ENCODE measurements at places on chromosomes 1 and 21.

GRCh38 chr1:155307247-155307740 lies 1.4 kb upstream of the FDPS start:
- DNase-seq, result peak; percentile 53

GRCh38 chr1:108179018-108179417 lies 21.1 kb downstream of the SLC25A24 start:
- no peak for DNase-seq

DNA sequence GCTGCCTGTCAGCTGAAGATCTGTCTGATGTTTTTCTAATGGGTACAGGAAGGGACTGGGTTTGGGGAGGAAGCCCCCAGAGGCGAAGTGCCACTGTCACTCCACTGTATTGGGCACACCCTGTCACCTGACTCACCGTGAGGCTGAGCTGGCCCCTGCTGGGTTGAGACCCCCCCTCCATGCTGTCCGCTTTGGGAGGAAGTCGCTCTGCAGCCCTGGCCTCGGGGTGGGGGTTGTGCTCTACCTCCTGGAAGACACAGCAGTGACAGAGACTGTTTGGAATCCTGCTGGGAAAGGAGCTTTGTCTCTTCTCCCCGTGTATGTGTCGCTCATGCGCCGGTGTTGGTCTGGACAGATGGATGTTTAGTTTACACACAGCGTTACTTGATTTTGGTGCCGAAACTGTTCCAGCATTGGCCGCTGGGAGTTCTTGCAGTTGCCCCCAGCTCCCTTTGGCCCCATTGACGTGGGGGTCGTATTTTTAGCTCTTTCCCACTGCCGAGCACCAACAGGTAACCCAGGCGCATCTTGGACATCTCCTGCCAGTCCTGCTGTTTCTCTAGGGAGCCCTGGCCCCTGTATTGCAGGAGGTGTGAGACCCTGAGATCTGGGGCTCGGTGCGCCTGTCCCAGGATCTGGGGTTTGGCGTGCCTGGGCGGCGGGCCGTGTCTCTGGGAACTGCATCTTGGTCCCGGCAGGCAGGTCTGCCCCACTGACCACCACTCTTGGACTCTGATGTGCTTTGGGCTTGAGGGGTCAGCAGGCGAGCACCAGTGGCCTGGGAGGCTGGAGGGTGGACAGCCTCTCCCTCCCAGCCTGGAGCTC lies 30.3 kb downstream of the SLX9 start:
- DNase-seq, result peak; percentile 29

- no peak for DNase-seq
Observed at GRCh38 chr21:15022608-15023261, 42.1 kb downstream of the NRIP1 start.

- DNase-seq, result no peak
Observed at GRCh38 chr1:16300436-16300835, 51.8 kb downstream of the FBXO42 start.

GRCh38 chr1:99758073-99758511 lies 8.3 kb downstream of the FRRS1 start:
- DNase-seq, result peak; percentile 30

DNA sequence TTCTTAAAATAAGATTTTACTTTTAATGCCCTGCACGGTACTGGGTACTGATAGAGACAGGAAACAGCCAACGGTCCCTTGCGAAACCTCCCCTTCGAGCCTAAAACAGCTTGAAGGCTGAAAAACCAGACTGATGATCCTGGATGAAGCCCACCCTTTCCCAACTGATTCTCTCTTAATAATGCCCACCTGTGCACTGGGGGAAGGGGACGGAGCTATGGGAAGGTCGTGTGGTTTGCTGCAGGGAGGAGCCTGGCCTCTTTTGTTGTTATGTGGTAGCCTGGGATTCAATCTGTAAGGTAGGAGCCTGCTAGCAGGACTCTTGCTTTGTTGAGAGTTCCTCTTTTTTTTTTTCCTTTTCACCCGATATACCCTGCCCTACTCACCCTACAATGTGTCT lies 25.6 kb downstream of the SAMSN1 start:
- no peak for DNase-seq

- peak; percentile 93 for DNase-seq
Observed at GRCh38 chr1:25182629-25183028, 49.7 kb downstream of the SYF2 start.

- DNase-seq, result no peak
Observed at GRCh38 chr21:37204580-37204979, 62.6 kb downstream of the VPS26C start.

GRCh38 chr1:160360227-160360695 lies 6.6 kb upstream of the NHLH1 start:
- DNase-seq, result no peak

- DNase-seq, result peak; percentile 77
Observed at GRCh38 chr1:236502972-236503639, 20.7 kb upstream of the LGALS8 start.

GRCh38 chr1:206445116-206445515 lies 25.2 kb upstream of the IKBKE start:
- DNase-seq, result no peak

DNA sequence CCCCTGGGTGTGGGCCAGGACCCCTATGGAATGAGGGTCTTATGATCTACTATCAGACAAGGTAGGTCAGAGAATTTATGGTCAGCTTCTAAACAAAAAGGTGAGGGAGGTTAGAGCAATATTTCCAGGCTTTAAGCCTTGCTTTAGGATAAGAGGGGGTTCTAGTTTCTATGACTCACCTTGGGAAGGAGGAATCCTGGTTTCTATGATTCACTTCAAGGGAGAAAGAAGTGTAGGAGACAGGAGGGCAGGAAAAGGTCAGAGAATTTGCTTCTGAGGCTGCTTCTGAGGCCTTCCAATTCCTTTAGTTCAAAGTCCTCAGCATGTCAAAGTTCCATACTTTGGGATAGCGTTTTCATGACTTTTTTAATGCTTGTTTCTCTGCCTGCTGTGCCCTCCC lies 35.2 kb downstream of the RGL1 start:
- peak; percentile 89 for DNase-seq

DNA sequence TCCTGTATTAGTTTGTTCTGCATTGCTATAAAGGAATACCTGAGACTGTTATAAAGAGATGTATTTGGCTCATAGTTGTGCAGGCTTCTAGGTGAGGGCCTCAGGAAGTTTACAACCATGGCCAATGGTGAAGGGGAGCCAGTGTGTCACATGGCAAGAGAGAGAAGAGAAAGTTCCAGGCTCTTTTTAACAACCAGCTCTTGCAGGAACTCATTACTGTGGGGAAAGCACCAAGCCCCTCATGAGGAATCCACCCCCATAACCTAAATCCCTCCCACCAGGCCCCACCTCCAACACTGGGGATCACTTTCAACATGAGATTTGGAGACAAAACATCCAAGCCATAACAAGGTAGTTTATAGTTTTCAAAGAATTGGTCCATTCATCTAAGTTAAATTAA lies 5.0 kb upstream of the MEAF6 start:
- DNase-seq, result no peak

GRCh38 chr1:31605908-31606427 lies 11.5 kb upstream of the HCRTR1 start:
- DNase-seq, result peak; percentile 49

- DNase-seq, result no peak
Observed at GRCh38 chr1:8461351-8462110, 143.6 kb downstream of the SLC45A1 start.

- peak; percentile 59 for DNase-seq
Observed at GRCh38 chr1:111605576-111605975, 14.0 kb upstream of the RAP1A start.

- peak; percentile 86 for DNase-seq
Observed at GRCh38 chr1:184056921-184057555, 5.5 kb downstream of the TSEN15 start.

- DNase-seq, result no peak
Observed at GRCh38 chr1:91515994-91516393, 15.3 kb downstream of the CDC7 start.

- DNase-seq, result no peak
Observed at GRCh38 chr1:57741521-57741920, 317.7 kb upstream of the DAB1 start.

DNA sequence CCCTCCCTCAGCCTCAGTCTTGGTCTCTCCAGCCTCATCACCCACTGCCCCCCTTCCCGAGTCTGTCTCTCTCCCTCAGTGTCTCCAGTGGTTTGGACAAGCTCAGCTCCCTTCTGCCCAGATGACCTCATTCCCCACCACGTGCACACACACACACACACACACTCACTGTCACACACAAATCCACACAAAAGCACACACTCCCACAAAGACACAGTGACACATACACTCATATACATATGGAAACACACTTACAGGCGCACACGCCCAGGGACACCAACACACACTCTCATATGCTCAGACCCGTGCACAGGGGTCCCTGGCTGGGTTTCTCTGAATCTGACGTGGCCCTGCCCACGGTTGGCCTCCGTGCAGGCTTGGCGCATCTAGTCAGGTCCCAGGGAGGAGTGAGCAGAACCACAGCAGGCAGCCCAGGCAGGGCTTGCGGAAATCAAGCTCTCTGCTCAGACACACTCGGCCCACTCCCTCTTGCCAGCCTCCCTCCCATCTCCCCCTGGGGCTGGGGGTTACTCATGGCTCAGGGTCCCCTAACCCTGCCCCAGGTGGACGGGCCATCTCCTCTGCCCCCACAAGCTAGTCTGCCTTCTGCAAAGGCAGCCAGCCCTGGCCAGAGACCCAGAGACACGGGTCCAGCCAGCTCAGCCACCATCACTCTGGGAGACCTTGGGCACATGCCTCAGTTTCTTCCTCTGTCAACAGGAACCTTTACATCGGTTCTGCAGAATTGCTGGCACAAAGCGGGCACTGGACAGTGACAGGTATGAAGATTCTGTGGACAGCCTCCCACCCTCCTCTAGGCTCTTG lies 38.5 kb upstream of the FAM131C start:
- peak; percentile 87 for DNase-seq

DNA sequence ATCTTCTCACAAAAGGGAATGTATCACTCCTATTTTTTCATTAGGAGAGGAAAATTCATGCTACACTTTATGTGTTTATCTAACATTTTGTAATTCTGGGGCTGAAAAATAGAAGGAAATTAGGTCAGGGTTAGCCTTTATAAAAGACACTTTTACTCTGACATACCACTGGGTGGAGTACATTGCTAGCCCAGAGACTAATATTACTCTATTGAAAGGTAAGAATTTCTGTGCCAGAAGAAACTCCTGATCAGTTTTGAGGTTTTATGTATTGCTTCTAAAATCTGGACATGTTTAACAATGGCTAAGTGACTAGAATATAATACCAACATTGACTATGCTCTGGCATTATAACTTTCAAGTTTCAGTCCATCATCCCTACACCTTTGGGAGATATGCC lies 724.6 kb downstream of the USP25 start:
- no peak for DNase-seq

DNA sequence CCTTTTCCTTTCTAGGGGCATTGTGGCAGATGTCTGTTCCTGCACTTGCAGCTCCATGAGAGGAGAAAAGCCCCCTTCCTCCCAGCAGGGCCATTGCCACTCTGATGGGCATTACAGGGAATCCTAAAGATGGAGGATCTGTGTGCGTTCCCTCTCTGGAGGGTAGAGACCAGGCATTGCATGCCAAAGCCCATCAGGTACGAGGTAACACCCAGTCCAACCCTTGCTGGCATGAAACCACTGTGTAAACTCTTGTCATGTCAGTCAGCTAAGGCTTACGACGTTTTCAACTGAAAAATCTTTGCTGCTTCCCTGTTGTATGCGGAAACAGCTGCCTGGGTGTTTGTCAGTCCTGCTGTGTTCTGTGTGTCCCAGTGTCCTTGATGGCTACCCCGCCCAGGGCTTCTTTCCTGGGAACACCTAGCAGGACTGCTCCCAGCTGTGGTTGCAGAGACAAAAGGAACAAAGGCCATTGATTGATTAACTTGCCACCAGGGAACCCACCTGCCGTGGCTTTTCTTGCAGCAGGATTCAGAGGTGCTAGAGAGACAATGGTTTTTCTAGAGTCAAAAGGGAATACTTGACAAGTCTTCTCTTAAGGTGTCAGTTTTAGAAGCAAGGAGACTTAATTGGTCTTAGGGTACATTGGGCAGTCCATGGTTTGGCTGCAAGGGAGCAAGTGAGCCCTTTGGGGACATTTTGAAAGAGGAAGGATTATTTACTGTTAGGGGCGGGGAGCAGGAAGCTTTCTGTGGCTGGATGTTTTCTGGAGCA lies 24.6 kb downstream of the B3GALT5 start:
- no peak for DNase-seq

DNA sequence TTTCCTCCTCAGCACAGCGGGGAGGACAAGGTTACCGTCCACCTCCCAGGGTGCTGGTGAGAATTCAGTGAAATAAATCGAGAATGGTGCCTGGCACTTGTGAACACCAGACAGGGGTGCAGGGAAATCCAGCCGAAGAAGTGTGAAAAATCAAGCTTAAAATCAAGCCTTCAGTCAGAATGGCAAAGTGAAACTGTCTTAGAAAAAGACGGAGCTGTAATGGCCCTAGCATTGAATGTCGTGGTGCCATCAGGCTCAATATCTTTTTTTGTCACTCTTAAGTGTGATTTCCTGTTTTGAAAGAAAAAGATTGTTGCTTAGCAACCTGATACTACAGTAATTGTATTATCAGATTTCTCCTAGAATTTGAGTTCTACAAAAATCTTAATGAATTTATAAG lies 22.1 kb downstream of the EDARADD start:
- DNase-seq, result no peak

GRCh38 chr1:99228153-99228552 lies 36.1 kb upstream of the PLPPR4 start:
- DNase-seq, result no peak

DNA sequence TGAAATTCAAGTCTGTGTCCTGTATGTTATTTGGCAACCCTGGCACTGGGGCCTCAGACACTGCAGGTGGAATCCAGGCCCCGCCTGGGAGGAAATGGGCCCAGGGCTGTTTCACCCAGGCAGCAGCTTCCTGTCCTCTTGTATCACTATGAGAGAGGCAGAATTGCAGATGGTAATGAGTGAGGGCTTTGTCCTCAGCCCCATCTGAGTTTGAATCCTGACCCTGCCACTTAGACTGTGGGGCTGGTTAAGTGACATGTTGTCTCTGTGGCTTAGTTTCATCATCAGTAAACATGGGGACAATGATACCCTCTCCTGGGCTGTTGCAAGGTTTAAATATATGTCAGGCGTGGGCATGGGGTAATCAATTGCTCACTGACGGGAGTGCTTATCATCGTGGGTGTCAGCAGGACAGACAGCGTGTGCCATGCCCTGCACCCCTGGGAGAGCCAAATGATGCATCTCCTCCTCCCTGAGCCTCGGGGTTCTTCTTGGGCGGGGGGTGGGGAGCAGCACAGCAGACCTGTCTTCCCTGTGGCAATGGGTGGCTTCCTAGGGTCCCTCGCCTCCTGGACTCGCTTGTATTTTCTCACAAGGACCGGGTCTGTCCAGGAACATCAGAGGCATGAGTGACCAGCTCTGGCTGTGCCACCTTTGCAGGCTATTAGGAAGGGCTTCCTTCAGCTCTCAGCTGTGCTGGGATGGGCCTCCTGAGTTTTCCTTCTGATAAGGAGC lies 42.1 kb downstream of the ARHGEF10L start:
- DNase-seq, result no peak

- no peak for DNase-seq
Observed at GRCh38 chr1:80910426-80910825, 890.3 kb upstream of the ADGRL2 start.

- no peak for DNase-seq
Observed at GRCh38 chr1:185961664-185962063, 227.5 kb downstream of the HMCN1 start.

- peak; percentile 81 for DNase-seq
Observed at GRCh38 chr1:54861070-54861761, 25.8 kb downstream of the DHCR24 start.

GRCh38 chr1:204882479-204882878 lies 11.8 kb downstream of the NFASC start:
- DNase-seq, result no peak

- DNase-seq, result no peak
Observed at GRCh38 chr1:10114746-10115145, 82.0 kb downstream of the UBE4B start.

Measured in M059J (cell line).